ENCODE measurements at places on chromosomes 11 and 22. TPM values are rescaled to one million over a fixed set of nuclear protein-coding genes. Genes with fewer than 3 reads are reported as not detected.

Gene NELL1
- not detected for total RNA-seq

Gene RRM1
- 169 TPM for total RNA-seq

Gene FJX1
- total RNA-seq: not detected

Gene CAT
- total RNA-seq: 30.1 TPM

Gene KCNJ5
- not detected for total RNA-seq
